ENCODE measurements at places on chromosomes 7 and 10.

- DNase-seq = no peak
These were observed 212.2 kb downstream of the FAM107B start for GRCh38 chr10:14562218-14563075.

DNA sequence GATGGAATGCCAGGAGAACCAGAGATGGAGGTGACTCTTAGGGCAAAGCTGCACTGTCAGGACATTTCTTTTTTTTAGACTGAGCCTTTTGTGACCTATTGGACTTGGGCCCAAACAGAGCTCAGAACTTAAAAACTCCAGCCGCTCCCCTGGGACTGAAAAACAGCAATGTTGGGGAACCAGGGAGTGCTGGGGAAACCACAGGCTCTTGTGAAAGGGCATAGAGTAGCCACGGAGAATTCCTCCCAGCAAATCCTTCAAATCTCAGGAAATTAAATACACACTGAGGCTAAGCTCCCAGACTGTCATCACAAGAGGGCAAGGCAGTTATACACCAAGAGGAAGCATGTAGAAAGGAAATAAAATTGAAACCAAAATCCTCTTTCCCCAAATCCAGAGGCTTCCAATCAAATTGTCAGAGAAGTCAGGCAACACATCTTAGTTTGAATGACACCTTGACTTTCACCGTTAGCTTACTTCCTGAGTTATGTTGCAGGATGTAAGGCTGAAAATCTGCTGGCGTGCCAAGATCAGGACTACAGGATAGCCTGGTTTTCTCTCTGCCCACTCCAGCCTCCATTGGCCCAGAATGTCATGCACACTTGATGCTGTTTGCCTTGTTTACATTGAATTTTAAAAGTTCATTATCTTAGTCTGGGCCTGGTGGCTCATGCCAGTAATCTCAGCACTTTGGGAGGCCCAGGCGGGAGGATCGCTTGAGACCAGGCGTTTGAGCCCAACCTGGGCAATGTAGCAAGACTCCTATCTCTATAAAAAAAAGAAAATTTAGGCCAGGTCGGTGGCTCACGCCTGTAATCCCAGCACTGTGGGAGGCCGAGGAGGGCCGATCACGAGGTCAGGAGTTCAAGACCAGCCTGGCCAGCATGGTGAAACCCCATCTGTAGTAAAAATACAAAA lies 2.6 kb upstream of the RFC2 start:
- peak; percentile 47 for DNase-seq

DNA sequence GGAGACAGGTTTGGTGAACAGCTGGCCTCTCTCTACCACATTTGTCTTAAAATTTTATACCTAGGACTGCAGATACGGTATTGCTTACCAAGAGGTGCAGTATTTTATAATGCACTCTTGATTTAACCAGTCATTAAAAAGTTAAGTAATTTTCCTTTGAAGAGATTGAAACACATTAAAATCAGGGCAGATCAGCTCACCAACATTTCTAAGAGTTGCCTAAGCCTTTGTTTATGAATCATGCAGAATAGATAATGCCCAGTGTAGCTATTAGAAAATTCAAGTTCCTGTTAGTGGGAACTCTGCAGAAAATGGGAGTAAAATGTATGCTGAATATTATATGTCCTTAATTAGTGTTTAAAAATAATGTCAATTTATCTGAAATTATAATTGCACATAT lies 140.2 kb upstream of the PRPS1L1 start:
- no peak for DNase-seq

DNA sequence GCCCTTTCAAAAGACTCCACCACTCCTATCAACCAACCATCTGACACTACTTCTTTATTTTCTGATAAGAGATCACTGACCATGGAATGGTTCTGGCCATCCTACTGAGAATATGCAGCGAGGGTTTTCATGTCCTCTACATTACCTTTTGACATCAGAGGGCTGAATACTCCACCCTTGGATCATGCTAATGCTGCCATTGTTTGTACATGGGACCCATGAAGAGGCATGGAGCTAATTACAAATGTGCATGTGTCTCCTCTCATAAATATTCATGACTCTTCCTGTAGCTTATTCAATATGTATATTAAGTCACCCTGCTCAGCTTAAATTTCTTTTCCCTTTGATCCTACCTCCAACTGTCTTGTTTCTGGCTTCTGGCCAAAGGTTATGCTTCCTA lies 1065.8 kb upstream of the GHITM start:
- DNase-seq = no peak

DNA sequence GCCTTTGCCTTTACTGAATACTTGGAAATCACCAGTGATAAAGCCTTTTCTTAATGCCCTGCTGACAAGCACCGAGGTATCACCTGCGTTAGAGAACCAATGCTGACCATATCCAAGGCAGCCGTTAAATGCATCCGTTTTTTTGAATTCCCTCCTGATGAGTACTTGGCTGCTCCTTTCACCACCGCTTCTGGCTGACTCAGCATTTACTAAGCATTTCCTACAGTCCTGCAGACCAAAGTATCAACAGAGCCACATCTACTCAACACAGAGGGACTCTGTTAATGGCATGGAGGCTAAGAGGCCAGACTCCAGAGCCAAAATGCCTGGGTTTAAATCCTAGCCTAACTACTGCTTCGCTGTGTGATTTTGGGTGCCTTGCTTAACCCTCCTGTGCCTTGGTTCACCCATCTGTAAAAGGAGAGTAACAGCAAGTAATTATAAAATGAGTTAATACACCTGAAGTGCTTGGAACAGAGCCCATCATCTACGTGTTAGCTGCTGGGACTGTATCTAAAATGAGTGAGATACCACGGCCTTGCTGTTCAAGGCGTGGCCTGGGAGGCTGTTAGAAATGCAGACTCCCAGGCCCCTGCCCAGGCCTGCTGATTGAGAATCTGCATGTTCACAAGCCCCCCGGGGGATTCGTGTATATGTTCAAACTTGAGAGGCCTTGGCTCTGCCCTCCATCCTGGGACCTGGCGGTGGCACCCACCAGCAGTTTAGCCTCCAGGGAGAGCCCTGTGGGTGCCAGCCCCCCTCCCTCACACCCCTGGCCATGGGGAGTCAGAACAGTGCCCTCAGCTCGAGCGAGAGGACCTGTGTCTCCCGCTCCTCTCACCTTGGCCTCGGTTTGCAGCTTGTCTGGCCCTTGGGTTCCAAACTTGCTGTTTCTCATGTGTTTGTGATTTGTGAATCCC lies 30.8 kb upstream of the EFCAB10 start:
- peak; percentile 19 for DNase-seq

- DNase-seq = no peak
These were observed 51.1 kb downstream of the SPOCK2 start for GRCh38 chr10:72037266-72037665.

- no peak for DNase-seq
These were observed 873.9 kb downstream of the GRID1 start for GRCh38 chr10:85492684-85493083.

DNA sequence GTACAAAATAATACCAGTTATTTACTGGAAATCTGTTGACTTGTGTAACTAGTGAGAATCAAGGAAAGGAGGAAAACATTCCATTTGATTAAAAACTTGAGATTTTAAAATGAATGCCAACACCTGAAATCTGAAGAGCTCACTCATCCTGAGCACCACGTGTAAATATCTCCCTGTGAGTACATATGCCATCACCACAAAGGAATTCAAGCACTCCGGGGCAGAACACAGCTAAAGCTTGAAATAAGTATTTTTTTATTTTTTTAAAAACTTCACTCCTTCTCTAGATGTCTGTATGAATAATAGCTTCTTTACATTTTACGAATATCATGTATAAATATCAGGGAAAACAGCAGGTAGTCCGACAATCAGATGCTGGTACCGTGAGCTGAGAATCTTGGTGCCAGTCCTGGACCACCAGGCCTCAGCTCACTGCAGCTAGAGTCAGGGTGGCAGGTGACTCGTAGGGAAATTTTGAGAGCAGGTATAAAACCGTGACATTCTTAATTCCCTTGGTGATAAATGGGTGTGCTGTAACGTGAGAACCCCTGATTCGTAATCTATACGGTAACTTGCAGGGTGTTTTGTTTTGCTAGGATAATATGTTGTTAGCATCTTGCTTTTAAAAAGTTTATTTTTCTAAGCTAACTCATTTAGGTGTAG lies 12.7 kb downstream of the LMTK2 start:
- peak; percentile 89 for DNase-seq
